ENCODE measurements at places on chromosomes 2 and 18.

GRCh38 chr2:127075821-127076220, 31.1 kb downstream of the BIN1 start:
- DNase-seq: no peak

DNA sequence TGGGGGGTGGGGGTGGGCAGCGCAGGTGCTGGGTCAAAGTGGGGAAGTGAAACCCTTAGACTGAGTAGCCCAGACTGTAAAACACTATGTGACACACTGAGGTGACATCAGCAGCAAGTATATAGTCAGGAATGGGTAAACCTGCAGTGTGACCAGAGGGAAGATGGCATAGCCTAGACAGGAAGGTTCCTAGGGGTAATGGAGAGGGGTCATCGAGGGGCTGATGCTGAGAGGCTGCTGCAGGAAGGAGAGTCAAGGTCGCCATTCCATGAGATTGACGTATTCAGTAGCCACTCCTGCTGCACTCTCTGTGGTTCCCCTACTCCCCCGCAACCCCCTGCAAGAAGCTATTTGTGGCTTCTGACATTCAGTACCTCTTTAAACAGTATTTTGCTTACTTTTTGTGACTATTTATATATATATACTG, 111.7 kb downstream of the CHST9 start:
- DNase-seq: no peak

DNA sequence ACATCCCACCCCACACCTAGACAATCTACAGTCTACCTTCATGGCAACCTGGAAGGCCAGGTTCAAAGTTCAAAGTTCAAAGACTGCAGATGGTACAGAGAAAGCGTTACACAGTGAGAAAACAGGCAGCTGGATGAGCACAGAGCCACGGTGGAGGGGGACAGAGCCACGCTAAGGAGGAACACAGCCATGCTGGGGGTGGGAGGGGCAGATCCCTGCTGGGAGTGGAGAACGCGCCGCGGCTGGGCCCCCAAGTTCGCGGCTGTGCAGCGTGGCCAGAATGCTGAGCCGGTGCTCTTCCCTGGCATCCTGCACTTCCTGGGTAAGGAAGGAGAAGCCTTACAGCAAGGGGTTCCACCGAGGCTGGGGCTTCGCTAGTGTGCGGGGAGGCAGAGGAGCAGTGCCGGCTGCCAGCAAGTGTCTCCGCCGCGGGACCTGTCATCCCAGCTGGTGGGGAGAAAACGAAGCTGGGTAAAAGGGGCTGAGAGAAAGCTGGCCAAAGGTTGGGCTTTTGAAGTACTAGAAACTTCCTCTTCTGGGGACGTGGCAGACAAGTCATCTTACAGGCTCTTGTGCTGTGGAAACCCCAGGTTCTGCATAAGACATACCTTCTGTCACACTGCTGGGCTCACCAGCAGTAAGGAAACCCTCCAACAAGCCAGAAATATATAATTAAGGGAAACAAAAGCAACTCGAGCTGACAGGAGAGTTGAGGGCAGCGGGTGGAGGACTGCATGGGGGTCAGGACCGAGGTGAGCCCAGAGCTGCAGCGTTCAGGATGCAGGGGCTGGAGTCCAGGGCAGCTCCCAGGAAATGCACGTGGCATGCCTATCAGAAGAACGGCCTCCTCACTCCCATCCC, 115.5 kb downstream of the HDAC4 start:
- no peak for DNase-seq

GRCh38 chr2:212659441-212659840, 120.8 kb upstream of the ERBB4 start:
- DNase-seq: no peak

DNA sequence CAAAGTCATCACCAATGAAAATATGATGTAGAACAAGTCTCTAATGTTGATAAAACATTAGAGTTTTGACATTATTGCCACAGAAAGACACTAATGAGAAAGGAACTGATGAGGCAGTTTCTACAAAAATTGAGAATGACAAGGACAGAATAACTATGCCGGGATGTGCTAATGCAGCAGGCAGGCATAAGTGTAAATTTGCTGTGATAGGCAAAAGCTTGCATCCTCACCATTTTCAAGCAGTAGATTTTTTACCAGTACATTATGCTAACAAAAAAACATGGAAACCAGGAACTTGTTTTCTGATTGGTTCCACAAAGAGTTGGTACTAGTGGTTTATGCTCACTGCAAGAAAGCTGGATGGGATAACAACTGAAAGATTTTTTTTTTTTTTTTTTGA, 715.5 kb upstream of the LRRTM4 start:
- no peak for DNase-seq

DNA sequence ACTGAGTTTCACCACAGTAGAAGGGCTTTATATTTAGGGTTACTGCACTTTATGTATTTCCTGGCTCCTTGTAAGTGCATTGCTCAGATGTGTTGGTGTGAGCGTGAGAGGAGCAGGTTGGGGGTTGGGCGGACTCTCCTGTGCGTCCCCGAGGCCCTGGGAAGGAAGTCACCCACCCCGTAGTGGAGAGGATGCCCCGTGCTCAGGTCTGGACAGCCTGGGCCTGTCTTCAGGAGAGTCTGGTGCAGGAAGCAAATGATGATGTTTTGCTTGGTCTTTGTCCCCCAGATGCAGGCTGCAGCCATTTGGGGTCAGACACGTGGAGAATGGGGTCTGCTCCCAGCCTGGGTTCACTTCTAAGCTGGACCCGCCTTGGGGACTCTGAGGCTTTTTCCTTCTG, 182.8 kb downstream of the LDLRAD4 start:
- DNase-seq: no peak

DNA sequence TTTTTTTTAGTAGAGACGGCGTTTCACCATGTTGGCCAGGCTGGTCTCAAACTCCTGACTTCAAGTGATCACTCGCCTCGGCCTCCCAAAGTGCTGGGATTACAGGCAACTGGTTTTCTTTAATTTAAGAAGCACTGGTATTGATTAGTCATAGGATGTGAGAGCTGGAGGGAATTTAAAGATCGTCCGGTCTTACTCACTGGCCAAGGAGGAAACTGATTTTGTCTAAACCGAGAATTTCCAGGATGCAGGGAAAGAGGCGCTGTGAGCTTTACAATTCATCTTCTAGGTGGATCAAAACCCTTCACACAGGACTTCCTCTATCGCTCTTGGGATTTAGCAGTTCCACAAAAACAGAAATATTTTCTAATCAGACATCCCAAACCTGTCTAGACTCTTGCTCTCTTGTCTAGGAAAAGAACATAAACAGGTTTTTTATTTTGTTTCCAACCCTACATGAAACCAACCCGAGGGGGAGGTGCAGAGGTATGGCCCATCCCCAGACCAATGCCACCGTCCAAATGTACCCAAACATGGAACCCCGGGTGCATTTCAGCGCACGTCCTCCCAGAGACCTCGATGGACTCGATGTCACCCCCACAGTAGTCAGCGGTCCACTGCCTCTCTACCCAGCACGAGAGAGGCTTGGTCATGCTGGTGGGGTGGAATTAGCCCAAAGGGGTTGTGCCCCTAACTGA, 12.5 kb upstream of the TUBB6 start:
- no peak for DNase-seq

DNA sequence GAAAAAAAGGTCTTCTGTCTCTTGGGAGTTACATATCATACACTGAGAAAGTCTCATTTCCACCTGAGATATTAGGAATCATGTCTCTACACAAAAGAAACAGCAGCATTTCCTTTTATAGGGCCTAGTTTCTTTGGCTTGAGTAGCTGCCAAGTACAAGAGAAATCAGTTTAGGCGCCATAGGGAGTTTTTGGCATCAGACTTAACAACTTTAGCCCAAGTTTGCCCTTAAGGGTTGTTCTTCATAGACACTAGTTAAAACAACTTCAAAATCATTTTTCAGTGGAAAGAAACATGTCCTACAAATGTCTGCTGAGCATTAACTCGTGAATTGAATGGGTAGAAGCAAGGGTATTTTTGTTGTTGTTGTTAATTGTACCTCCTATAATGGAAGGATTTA, 587.0 kb upstream of the DSEL start:
- DNase-seq: no peak

DNA sequence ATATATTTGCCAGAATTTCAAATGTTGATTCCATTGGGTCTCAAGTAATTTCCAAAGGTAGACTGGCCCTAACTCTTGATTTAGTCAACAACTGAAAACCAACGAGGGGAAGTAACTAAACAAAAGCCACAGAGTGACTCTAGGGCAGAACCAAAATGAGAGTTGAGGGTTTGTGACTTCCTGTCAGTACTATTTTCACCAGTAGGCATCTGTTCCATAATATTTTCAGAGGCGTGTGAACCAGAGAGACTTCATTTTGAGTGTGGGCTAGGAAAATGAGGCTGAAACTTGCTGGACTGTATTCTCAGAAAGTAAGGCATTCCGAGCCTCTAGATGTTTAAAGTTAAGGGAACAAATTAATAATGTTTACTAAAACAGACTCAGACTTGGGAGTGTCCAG, 70.6 kb downstream of the GDF7 start:
- DNase-seq: no peak

GRCh38 chr2:169175112-169175511, 105.7 kb downstream of the DHRS9 start:
- DNase-seq: no peak

GRCh38 chr2:95306336-95306895, 9.3 kb downstream of the KCNIP3 start:
- DNase-seq: no peak

DNA sequence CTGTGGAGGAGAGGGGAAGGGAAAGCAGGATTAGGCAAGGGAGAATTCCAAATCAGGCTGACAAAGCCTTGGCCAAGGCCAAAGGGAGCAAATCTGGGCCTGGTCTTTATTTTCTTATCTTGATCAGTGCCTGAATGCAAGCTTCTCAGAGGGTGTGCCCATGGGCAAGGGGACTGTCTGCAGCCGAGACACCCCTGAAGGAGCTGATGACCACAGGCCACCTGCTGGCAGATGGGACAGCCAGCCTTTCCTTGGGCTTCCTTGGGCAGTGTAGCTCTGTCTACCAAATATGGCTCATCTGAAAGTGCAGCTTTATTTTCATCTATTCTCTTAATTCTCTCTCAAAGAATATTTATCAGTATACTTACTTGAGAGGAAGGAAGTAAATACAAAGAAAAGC, 117.0 kb downstream of the PKP4 start:
- no peak for DNase-seq

GRCh38 chr2:38394041-38394440, 17.0 kb upstream of the ATL2 start:
- no peak for DNase-seq

DNA sequence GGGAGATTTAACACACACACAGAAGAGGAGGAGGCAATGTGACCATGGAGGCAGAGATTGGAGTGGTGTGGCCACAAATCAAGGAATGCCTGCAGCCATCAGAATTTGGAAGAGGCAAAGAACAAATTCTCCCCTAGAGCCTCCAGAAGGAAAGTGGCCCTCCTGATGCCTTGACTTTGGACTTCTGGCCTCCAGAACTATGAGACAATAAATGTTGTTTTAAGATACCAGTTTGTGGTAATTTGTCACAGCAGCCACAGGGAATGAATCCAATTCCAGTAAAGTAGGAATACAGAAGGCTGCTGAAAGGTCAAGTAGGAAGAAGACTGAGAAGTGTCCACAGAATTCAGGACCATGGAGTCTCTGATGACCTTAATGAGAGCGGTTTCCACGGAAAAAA, 18.1 kb downstream of the PAIP2B start:
- DNase-seq: no peak

- DNase-seq: no peak
These were observed 45.6 kb downstream of the NEB start for GRCh38 chr2:151688719-151689118.

- DNase-seq: no peak
These were observed 659.8 kb downstream of the BCL11A start for GRCh38 chr2:59893612-59894011.

- DNase-seq: no peak
These were observed 122.6 kb downstream of the WDPCP start for GRCh38 chr2:63465633-63466032.
